ENCODE measurements at places on chromosomes 6 and 20. TPM values are rescaled to one million over a fixed set of nuclear protein-coding genes. Genes with fewer than 3 reads are reported as not detected.
A peak's percentile ranks its signal among the peaks of the same experiment; 100 is the strongest.

Gene FAM209B
- total RNA-seq, result 1.5 TPM

Gene CGA
- total RNA-seq, result not detected

Gene CEP250
- 49.6 TPM for total RNA-seq

Gene SCUBE3
- total RNA-seq, result not detected

Gene HTR1B
- total RNA-seq, result not detected

Gene HLA-DQA2
- total RNA-seq, result 231 TPM

DNA sequence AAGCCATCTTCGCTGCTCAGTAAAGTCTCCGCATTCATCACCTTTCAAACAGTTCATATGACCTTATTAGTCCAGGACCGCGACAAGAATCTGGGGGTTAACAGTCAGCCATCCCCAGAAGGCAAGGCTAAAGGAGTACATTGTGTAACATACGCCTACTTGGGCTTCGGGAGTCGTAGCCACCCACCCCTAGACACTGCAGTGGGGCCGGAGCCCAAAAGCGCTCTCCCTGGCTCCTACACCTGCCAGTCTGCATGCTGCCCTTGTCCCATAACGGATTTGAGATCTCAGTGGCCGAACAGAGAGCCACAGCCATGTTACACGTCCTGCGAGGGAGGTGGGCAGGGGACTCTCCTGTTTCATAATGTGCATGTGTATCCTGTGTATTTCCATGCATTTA lies 1405.5 kb downstream of the GRIK2 start:
- DNase-seq, result no peak

DNA sequence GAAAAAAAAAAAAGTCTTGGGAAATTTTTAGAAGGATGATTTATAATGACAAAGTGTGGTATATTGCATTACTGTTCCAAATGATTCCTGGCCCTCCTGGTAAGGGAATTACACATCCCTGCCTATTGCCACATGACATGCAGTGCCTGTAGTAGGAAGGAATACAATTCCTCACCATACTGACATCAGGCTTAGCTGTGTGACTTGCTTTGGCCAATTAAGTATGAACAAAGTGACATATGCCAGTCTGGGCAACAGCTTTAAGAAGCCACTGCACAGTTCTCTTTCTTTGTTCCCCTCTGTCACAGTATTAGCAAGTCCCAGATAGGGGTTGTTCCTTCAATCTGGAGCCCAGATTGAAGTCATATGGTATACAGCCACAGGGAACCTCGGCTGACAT lies 100.5 kb downstream of the KIF13A start:
- DNase-seq, result no peak

- no peak for DNase-seq
Observed at GRCh38 chr20:47481330-47482216, 20.1 kb upstream of the NCOA3 start.

- no peak for DNase-seq
Observed at GRCh38 chr6:142695016-142695415, 250.0 kb downstream of the HIVEP2 start.

DNA sequence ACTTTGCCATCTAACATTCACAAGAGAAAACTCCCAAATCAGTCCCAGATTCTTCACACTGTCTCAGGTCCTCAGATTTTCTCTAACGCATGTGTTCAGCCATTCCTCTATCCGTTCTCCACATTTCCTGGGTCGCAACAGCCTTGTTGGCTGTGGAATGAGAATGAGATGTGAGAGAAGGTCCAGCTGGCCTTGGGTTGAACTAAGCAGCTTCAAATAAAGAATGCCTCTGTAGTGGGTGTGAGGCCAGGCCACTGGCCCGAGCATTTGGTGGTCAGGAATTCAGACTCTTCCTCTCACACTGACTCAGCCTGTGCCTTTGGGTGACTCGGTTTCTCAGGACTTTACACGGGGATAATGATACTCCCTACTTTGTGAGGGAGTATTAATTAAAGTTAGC lies 73.8 kb upstream of the CCN6 start:
- no peak for DNase-seq

GRCh38 chr6:145875496-145876211 lies 61.1 kb upstream of the FBXO30 start:
- DNase-seq, result no peak

- DNase-seq, result peak; percentile 47
Observed at GRCh38 chr6:30883685-30884520, at the start of gene DDR1. TSS of gene DDR1 (plus strand) at chr6:30884519. CDS start at chr6:30888730, 4,211 bp downstream.

- DNase-seq, result no peak
Observed at GRCh38 chr20:38692436-38693411, 31.6 kb upstream of the SLC32A1 start.

Measured in activated B cell treated with CpG ODN at 0.5 μM for 24 hours (primary cell).